ENCODE measurements at places on chromosomes 16 and 17.
A peak's percentile ranks its signal among the peaks of the same experiment; 100 is the strongest.

DNA sequence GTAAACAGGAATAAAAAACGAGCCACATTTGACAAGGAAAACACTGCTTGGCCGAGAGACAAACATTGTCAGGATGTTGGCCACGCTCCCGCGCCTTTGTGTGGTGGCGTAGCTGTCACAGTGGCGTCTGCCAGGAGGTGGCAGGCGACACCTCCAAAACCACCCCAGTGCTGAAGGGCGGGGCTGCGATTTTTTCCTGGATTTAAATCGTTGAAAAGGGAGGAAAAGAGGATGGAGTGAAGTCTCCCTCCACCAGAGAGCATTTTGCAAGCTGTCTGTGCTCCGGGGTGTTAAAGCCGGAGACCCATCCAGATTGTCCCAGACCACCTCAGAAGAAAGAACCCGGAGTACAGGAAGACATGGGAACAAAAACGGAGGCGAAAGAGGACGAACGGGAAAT is 12.7 kb downstream of the MRM3 start:
- peak; percentile 53 for DNase-seq

GRCh38 chr17:4014148-4014927 is 50.1 kb upstream of the ATP2A3 start:
- DNase-seq: no peak

GRCh38 chr17:17027442-17028058 is 14.7 kb upstream of the MPRIP start:
- DNase-seq: no peak

- no peak for DNase-seq
Measured at GRCh38 chr16:22007159-22007508, 777 bp upstream of the MOSMO start.

GRCh38 chr16:75593308-75593707 is 27.1 kb downstream of the GABARAPL2 start:
- no peak for DNase-seq

GRCh38 chr17:42389899-42390298 is 1.7 kb upstream of the STAT3 start:
- DNase-seq: no peak

GRCh38 chr17:37438141-37438540 is 31.5 kb downstream of the TADA2A start:
- DNase-seq: no peak

GRCh38 chr17:55432358-55433028 is 10.9 kb upstream of the MMD start:
- DNase-seq: peak; percentile 45

DNA sequence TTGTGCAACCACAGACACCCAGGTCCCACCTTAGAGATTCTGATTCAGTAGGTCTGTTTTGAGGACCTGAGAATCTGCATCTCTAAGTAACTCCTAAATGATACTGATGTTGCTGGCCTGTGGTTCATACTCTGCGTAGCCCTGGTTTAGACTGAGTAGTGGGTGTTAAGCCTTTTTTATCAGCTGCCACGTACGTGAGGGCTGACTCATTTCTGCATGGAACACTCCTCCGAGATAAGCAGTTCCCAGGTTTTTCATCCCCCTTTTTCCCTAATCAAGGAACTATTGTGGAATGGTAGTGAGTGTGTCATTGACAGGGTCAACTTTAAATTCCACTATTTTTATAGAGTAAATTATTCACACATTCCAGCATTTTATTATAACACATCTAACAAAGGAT is 26.1 kb downstream of the CDRT4 start:
- DNase-seq: no peak

- no peak for DNase-seq
Measured at GRCh38 chr17:17691468-17692263, 10.4 kb downstream of the RAI1 start.

DNA sequence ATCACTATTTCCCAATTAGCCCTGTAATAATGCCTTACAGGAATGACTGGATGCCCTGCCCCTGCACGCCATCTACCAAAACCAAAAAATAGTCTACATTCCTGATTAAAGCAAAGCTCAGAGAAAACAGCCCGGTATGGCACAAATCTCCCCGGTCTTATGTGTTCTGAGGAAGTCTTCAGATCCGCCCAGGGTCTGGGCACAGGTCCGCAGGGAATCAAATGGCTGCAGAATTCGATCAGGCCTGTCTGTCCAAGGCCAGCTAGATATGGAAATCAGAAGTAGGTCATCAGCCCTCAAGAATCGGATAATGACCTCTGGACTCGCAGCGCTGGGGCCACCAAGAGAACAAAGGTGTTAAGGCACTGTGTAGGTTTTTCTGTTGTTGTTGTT is 171.0 kb downstream of the ZFHX3 start:
- DNase-seq: no peak

- DNase-seq: no peak
Measured at GRCh38 chr16:875182-876040, 74.9 kb upstream of the GNG13 start.

DNA sequence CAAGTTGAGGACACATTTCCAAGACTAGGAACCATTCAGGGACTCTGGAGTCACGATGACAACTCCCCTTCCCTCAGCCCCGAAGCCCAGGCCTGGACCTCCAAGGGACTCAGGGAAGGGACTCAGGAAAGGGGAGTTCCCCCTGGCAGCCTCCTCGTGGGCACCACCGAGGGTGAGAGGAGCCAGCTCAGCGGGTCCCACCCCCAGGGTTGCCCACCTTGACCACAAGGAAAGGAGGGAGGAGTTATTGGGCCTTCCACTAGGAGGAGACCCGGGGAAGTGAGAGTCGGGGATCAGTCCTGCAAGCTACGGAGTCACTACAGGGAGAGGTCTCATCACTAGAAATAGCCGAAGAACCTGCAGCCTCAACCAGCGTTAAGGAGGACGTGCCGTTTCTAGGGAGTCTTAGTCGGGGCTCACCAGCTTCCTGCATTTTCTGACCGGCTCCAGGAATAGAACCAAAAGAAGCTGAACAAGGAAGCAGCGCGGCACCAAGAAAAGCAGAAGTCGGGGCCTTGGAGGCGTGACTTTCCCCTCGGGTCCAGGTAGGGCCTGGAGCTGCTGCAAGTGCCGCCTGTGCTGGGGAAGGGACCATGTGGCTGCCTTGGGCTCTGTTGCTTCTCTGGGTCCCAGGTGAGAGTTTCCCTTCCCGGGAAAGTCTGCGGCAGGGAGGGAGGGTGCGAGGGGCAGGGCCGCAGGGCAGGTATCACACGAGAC is at the start of gene CD300A:
Gene CD300A (plus strand): TSS at position 524 of the 717 bp plus-strand sequence. CDS start 70 bp downstream, at position 594.
- DNase-seq: no peak

DNA sequence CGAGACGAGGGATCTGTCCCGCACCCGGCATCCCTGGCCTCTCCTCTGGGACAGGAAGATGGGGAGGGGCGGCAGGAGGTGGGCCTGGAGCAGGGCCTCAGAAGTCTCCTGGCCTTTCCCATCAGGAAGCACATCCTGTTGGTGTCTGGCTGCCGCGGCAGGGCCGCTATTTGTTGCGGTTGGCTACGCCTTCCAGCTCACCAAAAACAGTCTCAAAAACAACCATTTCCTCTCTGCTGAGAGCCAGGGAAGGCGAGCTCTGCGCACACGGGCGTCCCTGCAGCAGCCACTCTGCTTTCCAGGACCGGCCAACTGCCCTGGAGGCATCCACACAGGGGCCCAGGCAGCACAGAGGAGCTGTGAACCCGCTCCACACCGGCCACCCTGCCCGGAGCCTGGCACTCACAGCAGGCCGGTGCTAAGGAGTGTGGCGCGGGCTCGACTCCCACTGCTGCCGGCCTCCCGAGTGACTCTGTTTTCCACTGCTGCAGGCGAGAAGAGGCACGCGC is at the start of gene TMEM204:
Gene TMEM204 (plus strand): TSS at position 224 of the 509 bp plus-strand sequence. CDS start 610 bp downstream, outside the sequence.
- DNase-seq: no peak

GRCh38 chr17:80382446-80382845 is 32.5 kb upstream of the ENDOV start:
- no peak for DNase-seq

GRCh38 chr17:12659500-12659899 is 6.2 kb upstream of the MYOCD start:
- peak; percentile 3 for DNase-seq

DNA sequence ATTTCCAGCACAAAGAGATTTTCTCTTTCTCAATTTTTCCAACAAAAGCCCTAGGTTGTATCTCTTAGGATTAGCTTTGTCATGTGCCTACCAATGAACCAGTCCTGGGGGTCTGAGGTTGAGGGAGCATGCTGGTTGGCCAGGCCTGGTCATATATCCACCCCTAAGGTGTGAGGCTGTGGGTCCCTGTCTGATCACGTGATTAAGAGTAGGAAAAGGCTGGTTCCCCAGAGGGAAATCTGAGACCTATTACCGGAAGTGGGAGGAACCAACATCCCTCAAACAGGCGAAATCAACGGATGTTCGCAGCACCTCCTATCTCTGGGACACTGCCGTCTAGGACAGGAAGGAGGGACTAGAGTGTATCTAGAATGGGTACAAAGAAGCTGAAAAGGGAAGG is 185.7 kb upstream of the IRX5 start:
- DNase-seq: no peak

DNA sequence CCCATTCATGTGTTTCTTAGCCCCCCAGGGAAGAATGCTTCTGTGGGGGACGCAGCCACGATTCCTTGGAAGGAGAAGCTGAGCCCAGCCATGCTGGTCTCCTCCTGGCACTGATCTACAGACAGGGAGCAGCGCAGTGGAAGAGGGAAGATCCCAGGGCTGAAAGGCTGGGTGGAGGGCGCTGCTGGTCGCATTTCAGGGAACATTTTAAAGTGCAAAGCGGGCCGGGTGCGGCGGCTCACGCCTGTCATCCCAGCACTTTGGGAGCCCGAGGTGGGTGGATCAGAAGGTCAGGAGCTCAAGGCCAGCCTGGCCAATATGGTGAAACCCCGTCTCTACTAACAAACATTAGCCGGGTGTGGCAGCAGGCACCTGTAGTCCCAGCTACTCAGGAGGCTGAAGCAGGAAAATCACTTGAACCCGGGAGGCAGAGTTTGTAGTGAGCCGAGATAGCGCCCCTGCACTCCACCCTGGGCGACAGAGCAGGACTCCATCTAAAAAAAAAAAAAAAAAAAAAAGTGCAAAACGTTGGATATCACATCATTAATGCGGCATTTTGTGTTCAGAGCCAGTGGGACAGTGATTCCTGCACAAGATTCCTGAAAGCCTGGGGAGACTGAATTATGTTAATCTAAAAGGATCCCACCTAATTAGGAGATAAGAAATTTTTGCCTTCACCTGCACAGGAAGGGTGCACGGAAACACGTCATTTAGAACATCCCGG is 558 bp upstream of the CHMP6 start:
- DNase-seq: no peak

DNA sequence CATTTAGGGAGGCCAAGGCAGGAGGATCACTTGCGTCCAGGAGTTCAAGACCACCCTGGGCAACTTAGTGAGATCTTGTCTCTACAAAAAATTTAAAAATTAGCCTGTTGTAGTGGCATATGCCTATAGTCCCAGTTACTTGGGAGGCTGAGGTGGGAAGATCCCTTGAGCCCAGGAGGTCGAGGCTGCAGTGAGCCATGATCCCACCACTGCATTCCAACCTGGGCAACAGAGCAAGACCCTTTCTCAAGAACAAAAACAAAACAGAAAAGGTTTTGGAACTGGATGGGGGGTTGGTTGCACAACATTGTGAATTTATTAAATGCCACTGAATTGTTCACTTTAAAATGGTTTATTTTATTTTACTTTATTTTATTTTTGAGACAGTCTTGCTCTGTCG is 21.2 kb downstream of the PLXDC1 start:
- no peak for DNase-seq

DNA sequence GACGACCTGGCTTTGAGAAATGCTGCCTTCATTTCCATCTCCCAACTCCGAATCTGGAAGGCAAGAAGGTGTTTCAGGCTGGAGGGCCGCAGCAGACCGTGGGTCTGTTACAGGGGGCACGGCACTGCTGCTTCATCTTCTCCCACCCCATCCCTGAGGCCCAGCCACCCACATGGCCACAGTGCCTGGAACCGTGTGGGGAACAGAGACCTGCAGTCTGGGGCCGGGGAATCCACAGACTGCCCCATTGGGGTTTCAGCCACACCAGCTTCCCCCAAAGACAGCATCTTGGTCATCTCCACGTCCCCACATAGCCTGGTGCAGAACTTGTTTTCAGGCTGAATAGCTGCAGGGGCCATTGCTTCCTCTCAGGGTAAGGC is 74.2 kb downstream of the MRC2 start:
- DNase-seq: no peak

- no peak for DNase-seq
Measured at GRCh38 chr17:15048933-15049794, 216.0 kb downstream of the PMP22 start.

DNA sequence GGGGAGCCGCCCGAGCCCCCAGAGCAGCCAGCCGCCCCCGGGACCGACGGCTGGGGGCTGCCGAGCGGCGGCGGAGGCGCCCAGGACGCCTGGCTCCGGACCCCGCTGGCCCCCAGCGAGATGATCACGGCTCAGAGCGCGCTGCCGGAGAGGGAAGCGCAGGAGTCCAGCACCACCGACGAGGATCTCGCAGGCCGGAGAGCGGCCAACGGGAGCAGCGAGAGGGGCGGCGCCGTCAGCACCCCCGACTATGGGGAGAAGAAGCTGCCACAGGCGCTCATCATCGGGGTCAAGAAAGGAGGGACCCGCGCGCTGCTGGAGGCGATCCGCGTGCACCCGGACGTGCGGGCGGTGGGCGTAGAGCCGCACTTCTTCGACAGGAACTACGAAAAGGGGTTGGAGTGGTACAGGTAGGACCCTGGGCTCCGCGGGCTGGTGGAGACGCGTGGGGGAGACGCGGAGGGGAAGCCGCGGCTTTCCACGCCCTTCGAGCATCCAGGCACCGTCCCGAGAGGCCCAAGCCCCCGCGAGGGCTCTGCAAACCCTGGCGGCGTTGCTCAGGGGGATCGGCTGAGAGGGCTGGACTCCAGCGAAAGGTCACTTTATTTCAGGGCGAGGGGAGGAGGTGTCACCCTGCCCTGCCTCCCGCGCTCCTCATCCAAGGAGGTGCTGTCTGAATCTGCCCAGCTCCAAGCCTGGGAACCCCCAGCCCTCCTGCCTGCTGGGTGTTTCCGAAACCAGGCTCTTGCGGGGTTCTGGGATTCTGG is 1.2 kb downstream of the HS3ST4 start:
- no peak for DNase-seq

- DNase-seq: peak; percentile 39
Measured at GRCh38 chr17:46061435-46061834, 62.4 kb downstream of the STH start.

DNA sequence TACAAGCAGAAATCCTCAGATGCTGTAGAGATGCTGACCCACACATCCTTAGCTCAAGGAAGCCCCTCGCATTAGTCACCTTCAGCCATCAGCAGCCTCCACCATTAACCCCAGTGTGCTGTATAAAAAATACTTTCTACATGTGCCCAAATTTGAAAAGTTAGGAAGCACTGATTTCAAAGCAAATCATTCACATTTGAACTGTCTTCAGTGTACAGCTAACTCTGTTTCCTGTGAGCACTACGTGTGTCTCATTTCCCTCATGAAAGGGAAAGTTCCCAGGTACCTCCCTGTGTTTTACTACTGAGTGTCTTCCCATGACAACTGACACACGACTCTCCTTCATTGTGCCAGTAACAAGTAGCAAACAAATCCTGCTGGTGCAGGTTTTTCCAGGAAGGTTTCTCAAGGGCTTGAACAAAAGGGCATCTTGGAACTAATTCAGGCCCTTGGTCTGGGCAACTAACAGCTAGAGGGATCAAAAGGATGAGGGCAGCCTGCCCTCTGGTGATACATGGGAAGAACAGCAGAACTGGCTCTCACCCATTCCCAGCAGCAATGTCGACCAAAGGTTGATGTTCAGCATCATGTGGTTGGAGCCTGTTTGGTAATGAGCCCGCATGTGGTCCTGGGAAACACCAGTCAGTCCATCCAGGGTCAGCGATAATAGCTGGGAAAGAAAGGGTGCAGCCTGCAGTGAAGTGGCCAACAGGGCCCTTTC is 4.0 kb downstream of the SLC35B1 start:
- peak; percentile 65 for DNase-seq

- DNase-seq: no peak
Measured at GRCh38 chr16:86931410-86931941, 353.1 kb downstream of the FOXL1 start.

- DNase-seq: no peak
Measured at GRCh38 chr17:28947639-28948038, 3.7 kb downstream of the PHF12 start.
